ENCODE measurements at places on chromosomes 6 and 20.

- no peak for DNase-seq
Measured at GRCh38 chr20:44581515-44581914, 864 bp upstream of the PKIG start.

- DNase-seq: no peak
Measured at GRCh38 chr6:52969359-52969758, 25.7 kb downstream of the GSTA4 start.

- peak; percentile 55 for DNase-seq
Measured at GRCh38 chr6:38713812-38714211, 1.3 kb upstream of the DNAH8 start.

GRCh38 chr20:24702501-24703283, 233.3 kb downstream of the SYNDIG1 start:
- DNase-seq: no peak

DNA sequence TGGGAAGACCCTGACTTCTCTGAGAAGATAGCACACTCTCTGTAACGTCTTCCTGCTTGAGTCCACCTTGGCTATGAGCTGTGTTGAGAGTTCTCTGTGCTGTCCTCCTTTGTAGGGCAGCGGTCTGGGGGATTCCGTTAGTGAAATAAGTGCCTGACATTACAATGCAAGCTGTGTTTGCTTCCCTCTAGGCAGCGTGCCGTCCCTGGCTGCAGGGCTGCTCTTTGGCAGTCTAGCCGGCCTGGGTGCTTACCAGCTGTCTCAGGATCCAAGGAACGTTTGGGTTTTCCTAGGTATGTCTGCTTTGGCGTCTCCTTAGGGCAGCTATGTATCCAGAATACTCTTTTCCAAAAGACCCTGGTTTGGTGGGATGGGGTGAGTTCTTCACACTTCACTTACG, 2.8 kb downstream of the TMEM14C start:
- no peak for DNase-seq

GRCh38 chr6:144335311-144335861, 50.3 kb downstream of the UTRN start:
- no peak for DNase-seq

DNA sequence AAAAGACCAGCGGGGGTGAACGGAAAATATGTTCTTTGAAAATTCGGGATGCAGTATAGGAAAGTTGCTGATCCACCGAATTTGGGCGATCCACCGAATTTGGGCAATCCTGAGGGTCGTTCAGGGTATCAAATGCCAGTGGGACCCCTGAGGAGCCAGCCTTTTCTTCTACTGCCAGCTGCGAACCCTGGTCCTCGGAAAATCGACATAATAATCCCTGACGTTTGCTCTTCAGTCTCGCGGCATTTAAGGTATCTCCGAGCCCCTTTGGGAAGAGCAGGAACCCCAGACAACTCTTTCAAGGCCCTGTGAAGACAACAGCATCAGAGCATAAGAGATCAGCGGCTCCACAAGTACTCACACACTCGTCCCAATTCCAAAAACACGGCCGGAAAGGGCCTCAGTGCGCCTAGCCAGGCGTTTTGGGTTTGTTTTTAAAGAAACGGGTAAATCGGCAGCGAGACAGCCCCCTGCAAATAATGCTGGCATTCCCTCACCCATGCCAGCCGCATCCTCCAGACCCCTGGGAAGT, 1.0 kb downstream of the SIM1 start:
- no peak for DNase-seq

GRCh38 chr6:132993738-132994137, 179.4 kb downstream of the RPS12 start:
- DNase-seq: no peak

DNA sequence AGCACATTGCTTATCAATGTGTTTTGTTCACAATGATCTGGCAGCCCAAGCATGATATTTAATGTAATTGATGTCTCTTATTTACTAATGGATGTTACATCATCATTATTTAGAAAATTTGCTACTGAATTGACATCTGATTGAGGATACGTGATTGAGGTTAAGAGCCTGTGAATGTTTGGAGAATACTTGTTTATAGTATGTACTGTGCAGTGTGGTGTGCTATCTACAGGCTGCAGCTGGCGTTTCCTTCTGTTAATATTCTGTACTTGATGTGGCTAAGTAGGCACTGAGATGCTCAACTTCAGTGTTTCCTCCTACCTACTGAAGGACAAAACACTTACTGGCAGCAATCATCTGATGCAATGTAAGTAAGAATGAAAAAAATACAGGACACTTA, 709.6 kb upstream of the FLRT3 start:
- no peak for DNase-seq

- DNase-seq: no peak
Measured at GRCh38 chr6:111068866-111069234, 18.5 kb upstream of the SLC16A10 start.

- no peak for DNase-seq
Measured at GRCh38 chr6:1383729-1384548, 5.4 kb upstream of the FOXF2 start.

- DNase-seq: peak; percentile 22
Measured at GRCh38 chr6:13375360-13375878, 47.1 kb upstream of the TBC1D7 start.

GRCh38 chr6:5180636-5181035, 80.1 kb downstream of the LYRM4 start:
- DNase-seq: no peak

GRCh38 chr6:167208819-167209576, 51.2 kb upstream of the GPR31 start:
- no peak for DNase-seq

GRCh38 chr6:71608646-71609045, 277.7 kb upstream of the RIMS1 start:
- no peak for DNase-seq

GRCh38 chr6:105898286-105898685, 187.8 kb upstream of the PRDM1 start:
- DNase-seq: no peak

GRCh38 chr20:61991476-61991875, 74.2 kb downstream of the TAF4 start:
- DNase-seq: no peak

DNA sequence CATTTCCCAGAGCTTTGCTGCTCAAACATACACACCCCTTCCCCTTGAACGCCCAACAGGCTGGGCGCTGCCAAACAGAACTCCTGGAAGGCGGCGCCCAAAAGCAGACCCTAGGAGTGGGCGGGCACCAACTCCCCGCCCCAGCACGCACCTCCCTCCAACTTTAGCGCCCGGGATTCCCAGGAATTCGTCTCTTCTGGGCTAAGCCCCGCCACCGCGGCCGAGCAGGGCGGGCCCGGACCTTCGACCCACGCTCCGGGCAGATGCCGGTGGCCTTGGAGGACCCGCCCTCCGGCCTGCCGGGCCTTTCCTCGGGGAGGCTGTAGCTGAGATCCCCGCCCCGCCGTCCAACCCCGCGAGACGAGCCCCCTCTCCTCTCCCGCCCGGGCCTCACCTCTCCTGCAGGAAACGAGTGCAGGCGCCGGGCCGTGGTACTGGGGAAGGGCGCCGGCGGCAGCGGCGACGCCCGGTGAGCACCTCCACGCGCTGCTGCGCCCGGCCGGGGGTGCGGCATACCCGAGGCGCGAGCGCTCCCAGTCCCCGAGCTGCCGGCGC, 659 bp downstream of the MCUR1 start:
- no peak for DNase-seq

DNA sequence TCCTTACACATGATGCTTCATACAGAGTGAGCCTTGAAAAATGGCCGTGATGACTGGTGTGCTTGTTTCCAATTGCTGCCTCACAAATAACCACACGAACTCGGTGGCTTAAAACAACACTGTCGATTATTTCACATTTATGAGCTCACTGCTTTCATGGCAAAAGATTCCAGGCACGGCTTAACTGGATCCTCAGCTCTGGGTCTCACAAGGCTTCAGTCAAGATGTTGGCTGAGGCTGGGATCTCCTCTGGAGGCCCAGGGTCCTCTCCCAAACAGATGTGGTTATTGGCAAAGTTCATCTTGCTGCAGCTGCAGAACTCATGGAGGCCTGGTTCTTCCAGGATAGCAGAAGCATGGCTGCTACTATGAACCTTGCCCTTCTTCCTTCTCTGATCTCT, 144.6 kb downstream of the TFAP2C start:
- DNase-seq: no peak

GRCh38 chr6:15980801-15981200, 148.1 kb upstream of the MYLIP start:
- no peak for DNase-seq

DNA sequence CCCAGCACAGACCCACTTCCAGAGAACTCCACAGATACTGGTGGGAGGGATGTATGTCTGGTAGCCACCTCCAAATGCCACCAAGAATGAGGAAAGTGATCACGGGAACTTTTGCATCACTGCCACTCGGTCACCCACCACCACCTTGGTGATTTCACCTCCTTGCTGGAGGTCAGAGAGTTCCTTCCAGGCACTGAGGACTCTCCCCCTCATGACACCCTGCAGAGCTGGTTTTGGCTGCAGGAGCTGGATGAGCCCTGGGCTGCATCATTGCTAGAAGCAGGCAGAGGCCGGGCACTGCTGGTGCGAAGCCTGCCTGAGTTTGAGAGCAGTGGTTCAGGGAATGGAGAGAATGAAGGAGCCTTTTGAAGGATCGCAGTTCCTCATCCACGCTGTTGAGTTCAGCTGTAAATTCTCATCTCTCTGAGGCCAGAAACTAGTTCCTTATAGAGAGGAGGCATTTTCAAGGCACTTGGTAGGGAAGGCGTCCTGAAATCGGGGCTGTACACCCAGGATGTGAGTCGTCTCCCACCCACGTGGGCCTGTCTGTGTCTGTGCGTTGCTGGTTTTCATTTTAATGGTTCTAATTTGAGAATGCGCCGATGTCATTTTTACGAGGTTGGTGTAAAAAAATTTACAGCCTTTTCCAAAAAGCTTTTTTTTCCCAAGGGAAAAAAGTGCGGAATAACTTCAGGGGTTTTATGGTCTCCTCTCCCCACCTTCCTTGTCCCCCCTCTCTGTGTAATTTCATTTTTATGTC, 25.0 kb downstream of the FOXP4 start:
- no peak for DNase-seq

GRCh38 chr6:129598244-129599187, 111.5 kb downstream of the ARHGAP18 start:
- DNase-seq: no peak

DNA sequence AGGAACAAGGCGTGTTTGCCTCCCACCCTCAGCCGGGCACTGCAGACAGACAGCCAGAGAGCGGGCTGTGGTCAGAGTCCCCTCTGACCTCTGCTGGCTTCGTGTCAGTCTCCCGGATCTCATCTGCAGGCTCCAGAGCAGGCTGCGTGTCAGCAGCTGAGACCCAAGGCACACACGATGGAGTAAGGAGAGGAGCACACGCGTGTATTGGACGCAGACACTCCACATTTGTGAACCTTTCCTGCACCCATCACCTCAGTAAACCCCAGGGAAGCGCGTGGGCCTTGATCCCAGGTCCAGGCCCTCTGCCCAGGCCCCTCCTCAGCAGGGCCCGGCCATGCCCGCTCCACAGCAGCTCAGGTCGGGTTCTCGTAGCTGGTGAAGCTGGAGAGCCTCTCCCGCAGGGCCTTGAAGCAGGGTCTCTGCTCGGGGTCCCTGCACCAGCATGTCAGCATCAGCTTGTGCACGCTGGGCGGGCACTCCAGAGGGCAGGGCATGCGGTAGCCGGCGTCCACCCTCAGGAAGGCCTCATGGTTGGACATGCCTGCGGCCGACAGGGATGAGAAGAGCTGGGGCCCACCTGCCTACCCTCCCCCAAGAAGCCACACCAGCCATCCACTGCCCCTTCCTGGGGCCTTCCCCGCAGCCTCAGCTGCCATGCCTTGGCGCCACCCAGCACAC, 7.9 kb downstream of the PTK6 start:
- DNase-seq: no peak

DNA sequence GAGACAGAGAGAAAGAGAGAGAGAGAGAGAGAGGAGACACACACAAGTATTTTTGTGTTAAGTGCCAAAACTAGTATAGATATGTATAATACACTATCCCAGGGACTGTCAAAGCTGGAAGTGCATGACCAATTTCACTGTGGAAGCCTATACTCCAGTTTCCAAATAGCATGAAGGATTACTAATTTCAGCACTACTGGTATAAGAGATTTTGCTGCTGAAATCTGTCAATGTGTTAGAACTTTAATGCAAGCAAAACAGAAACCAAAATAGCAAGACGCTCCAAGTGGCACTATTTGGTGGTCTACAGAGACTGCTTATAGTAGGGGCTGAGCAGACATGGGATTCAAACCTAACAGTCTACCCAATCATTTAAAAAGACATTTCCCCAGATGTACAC, 284.8 kb downstream of the BTBD9 start:
- no peak for DNase-seq

DNA sequence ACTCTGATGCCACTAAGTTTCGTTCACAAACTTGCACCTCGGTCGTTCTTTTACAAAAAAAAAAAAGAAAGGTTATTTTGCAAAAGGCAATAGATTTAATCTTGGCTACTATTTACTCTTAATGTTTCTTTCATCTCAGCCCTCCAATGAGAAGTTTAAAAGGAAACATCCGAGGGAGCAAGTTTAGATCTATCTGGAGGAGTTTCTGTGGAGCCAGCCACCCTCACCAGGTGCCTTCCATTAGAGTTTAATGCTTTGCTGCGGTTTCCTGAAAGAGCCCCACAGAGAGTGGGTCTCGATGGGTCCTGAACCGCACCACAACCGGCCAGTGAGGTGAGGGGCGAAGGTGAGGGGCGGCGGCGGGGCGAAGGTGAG, 632 bp downstream of the PRKN start:
- no peak for DNase-seq

DNA sequence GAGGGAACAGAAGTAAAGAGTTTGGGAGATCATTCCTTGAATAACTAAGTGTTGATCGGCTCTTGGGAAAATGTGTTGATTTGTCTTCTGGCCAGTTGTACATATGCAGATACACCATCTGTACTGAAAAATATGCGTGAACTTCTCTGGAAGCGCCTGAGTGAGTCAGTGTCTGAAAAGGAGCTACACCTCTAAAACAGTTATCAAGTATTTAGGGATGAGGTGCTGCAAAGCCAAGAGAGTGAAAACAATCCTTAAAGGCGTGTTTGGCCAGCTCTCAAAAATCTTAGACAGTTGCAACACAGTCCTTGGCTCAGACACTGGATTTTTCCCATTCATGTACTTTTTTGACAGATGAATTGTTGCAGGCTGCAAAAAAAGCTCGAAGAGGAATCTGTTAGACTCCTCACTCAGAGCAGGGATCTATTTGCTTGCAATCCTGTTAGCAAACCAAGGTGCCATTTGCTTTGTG, 61.3 kb downstream of the BMP6 start:
- no peak for DNase-seq

DNA sequence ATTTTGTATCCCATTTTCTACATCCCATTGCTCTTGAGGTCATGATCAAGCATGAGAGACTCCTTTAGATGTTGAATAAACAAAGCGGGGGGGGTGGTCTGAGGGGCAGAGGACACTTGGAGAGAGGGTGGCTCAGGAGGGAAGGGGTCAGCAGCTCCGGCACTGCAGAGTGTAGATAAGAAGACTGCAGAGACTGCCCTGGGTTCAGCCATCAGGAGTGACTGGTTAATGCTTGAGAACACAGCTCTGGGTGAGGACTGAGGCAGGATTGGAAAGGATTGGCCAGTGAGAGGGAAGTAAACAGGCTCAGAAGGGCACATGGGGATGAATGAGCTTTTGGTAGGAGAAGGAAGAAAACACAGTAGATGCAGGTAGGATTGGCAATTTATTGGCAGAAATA, 205.3 kb upstream of the CNR1 start:
- no peak for DNase-seq

Measured in stimulated activated naive CD4-positive, alpha-beta T cell treated with Interleukin-2 at 50 U/mL for 16 hours (primary cell).